ENCODE measurements at places on chromosomes 12 and 14. TPM values are rescaled to one million over a fixed set of nuclear protein-coding genes. Genes with fewer than 3 reads are reported as not detected.

Gene LBHD2
- total RNA-seq: not detected

Gene CCDC177
- 1.1 TPM for total RNA-seq

Gene KCNJ8
- 1.5 TPM for total RNA-seq

Gene KLRB1
- 0.29 TPM for total RNA-seq

Gene PACS2
- total RNA-seq: 72.1 TPM

Gene RHEBL1
- 2.7 TPM for total RNA-seq
